ENCODE measurements at places on chromosomes 1 and 21.

GRCh38 chr1:1116701-1117468 lies 996 bp upstream of the C1orf159 start:
- DNase-seq, result no peak

DNA sequence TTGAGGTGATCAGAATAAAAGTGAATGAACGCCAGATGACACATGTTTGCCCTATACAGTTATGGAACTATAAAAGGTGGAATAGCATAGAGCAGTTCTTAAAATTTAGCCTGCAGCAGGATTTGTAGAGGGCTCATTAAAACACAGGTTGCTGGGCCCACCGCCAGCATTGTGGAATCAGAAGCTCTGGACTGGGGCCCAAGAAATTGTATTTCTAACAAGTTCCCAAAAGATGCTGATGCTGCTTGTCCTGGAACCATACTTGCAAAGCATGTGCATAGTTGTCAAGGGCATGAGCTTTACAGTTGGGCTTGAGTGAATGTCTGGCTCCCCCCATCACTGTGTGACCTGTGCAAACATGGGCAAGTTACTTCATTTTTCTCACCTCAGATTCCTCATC lies 37.5 kb upstream of the LRRC53 start:
- DNase-seq, result no peak

DNA sequence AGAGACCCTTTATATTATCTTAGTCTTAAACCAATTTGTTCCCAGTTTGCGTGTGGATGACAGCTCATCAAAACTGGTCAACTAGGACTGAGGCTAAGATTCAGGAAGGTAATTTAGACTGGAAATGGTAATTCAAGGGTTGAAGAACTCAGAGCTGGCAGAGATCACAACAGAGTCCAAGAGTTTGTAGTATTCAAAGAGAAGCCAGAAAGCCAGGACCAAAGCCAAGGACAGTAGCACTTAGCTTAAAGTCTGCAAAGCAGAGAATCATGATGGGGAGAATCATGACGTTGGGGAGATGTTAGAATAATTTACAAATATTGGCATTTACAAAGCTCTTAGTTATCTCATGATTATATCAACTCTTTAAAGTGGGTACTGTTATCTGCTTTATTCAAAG lies 32.6 kb downstream of the RNF11 start:
- DNase-seq, result no peak

DNA sequence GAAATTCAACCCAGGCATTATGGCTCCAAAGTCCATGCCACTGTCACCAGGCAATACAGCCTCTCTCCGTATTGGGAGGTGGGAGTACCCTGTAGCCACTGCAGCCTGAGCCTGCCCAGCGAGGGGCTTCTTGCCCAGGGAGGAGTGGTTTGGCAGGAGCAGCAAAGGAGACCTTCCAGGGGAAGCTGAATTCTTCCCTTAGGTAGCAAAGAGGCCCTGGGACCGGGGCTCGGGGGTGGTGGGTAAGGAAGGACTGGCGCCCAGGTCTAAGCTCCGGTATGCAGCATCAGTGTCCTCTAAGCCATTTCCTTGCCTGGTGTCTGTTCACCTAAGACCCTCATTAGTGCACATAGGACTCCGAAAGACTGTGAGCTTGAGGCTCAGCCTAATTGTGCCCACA lies 17.0 kb downstream of the TNNT2 start:
- no peak for DNase-seq
